ENCODE measurements at places on chromosomes 11 and 22.
A peak's percentile ranks its signal among the peaks of the same experiment; 100 is the strongest.

DNA sequence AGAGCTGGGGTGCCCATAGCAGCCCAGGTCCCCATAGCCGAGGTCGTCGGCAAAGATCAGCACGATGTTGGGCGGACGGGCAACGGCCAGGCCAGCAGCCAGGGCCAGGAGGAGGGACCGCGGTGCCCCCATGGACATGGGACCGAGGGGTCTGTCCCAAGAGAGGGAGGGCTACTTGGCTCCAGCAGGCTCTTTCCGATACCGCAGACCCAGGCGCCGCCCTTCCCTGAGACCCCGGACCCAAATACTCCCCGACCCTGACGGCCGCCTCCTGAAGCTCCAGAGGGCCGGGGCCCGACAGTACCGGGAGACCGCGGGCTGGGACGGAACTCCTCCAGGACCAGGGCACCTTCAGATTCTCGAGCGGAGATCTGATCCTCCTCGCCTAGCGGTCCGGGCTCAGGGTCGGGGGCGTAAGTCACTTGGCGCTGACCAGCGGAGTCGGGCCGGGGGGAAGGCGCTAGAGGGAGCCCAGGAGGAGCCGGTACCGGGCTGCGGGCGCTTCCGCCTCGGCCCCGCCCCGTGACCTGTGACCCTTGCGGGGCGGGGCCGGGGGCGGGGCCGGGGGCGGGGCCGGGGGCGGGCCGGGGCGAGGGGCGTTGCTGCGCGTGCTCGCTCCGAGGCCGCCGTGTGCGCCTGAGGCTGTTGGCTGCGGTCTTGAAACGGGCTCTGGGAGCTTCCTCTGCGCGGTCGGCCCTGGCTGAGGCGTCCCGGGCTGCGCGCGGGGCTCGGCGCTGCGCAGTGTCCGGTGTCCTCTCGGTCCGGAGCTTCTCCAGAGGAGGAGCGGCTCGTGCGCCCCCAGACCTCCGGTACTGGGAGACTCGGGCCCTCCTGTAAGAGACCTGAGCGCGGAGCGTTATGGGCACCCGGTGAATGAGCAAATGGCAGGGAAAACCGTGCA is at the start of gene ARSA:
TSS of gene ARSA (minus strand) at position 511 of the 901 bp plus-strand sequence. CDS start at position 138, 373 bp downstream.
- peak; percentile 51 for DNase-seq

- no peak for DNase-seq
These were observed 33.5 kb upstream of the CRTAM start for GRCh38 chr11:122804796-122805195.

GRCh38 chr11:100673063-100673462 is 14.0 kb upstream of the ARHGAP42 start:
- DNase-seq = no peak

GRCh38 chr22:19841641-19842392 is 12.9 kb downstream of the GNB1L start:
- DNase-seq = no peak

GRCh38 chr11:126332221-126332711 is 23.2 kb upstream of the ST3GAL4 start:
- peak; percentile 71 for DNase-seq

GRCh38 chr11:69554849-69555248 is 73.4 kb downstream of the LINC01488 start:
- no peak for DNase-seq

GRCh38 chr11:6357222-6357621 is 33.1 kb upstream of the SMPD1 start:
- peak; percentile 75 for DNase-seq

DNA sequence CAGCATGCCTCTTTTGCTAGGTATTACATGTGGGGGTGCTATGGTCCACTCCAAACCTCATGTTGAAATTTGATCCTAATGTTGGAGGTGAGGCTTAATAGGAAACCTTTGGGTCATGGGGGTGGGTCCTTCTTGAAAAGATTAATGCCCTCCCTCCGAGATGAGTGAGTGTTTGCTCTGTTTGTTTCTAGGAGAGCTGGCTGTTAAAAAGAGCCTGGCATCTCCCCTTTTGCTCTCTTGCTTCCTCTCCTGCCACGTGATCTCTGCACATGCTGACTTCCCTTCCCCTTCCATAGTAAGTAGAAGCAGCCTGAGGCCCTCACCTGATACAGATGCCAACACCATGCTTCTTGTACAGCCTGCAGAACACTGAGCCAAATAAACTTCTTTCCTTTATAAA is 104.5 kb downstream of the FAT3 start:
- DNase-seq = no peak

DNA sequence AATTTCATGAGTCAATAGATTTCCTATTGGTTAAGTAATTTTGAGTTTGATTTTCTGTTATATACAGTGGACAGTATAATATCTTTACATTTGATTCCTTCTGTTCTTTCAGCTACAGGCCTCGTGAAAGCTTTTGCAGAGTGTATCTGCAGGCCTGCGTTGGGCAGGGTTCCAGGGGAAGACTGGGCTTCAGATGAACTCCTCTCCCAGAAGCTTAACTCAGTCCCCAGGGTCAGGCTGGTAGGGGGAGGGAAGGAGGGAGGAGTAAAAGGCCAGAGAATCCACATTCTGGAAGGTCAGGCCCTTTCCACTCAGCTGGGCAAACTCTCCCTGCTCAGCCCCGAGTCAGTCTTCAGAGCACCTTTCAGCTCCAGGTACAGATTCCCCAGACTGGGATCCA is 100.4 kb upstream of the NECTIN1 start:
- no peak for DNase-seq

- DNase-seq = no peak
These were observed 3.9 kb downstream of the SCARF2 start for GRCh38 chr22:20433686-20434241.

DNA sequence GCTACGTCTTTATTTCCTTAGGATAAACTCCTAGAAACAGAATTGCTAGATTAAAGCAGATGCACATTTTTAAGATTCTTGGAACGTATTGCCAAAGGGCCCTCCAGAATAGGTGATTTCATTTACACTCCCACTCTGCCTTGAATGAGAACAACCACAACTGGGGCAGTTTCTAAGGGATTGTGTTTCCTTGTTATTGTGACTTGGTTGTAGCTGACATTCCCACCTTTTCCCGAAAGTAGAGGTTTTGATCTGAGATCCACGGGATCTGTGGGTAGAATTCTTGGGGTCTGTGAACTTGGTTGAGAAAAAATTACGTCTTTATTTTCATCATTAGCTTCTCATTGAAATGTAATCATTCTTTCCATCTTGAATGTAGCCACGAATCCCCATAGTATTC is 21.5 kb downstream of the LRRC32 start:
- DNase-seq = peak; percentile 17
